ENCODE measurements at places on chromosomes 7 and 10.

DNA sequence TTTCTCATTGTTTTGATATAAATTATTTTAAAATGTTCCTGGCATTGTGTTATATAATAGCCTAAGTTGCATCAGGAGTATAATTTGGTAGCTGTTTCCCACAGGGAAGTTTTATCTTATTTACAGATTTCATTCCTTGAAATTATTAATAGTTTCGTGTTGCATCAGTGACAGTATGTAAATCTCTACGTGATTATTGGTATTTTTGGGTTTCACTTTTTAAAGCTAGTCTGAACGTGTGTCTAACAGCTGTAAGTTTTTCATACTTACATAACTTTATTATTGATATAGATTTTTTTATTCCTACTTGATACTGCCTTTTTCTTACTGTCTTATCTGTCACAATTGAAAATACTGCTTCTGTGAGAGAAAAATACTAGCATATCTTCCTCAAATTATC, 167.9 kb downstream of the PHF14 start:
- DNase-seq = no peak

DNA sequence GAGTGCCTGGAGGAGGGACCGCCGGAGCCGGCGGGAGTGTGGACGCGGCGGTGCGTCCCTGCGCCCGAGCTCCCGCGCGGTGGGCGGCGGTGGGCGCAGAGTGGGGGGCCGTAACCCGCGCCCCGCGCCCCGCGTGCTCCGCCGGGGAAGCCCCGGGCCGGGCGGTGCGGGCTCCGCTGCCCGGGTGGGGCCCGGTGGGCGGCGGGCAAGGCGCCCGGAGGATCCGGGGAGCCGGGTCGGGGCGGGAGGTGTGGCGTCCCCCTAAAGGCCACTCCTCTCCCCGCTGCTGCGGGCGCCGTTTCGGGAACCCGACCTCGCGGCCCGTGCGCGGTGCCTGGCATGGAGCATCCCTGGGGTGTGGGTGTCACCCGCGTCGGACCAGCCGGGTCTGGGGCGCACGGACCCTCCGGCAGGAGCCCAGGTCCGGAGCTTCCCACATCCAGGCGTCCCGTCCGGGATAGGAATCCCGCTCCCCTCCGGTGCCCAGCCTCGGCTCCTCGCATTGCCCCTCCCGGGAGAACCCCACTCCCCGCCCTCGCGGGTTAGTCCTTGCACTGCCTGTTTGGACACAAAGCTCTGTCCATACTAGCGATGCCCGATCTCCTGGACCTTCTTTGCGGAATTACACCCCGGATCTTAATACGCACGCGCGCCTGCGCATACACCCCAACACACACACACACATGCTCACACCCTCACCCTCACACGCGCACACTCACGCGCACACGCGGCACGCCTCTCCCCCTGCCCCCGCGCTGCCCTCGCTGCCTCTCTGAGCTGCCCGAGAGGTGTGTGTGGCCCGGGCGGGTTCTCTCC, 723 bp downstream of the MTURN start:
- DNase-seq = no peak

GRCh38 chr7:151102991-151103390, 16.7 kb downstream of the AGAP3 start:
- no peak for DNase-seq

- DNase-seq = no peak
These were observed 31.9 kb downstream of the ADAMTS14 start for GRCh38 chr10:70704211-70704610.

DNA sequence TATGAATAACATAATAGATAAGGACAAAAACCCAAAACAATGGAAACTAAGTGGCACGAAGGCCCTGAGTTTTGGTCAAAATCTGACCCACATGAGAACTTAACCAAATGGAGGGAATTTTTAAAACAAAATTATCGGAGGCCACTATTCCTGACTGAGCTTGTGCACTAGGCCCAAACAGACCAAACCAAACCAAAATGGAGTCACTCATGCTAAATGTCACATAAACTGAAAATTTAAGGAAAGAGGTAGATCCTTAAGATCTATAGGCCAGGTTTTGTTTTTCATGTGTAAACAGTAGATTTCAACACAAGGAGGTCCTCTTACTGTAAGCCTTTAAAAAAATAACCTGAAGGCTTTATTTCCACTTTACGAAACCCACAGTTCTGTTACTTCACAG, 3.8 kb upstream of the ZNF92 start:
- DNase-seq = no peak

GRCh38 chr10:8136736-8137135, 82.2 kb downstream of the GATA3 start:
- DNase-seq = no peak

- DNase-seq = no peak
These were observed 1.1 kb upstream of the GSTO2 start for GRCh38 chr10:104267721-104268404.

GRCh38 chr10:126235091-126235978, 152.9 kb downstream of the ADAM12 start:
- DNase-seq = no peak

DNA sequence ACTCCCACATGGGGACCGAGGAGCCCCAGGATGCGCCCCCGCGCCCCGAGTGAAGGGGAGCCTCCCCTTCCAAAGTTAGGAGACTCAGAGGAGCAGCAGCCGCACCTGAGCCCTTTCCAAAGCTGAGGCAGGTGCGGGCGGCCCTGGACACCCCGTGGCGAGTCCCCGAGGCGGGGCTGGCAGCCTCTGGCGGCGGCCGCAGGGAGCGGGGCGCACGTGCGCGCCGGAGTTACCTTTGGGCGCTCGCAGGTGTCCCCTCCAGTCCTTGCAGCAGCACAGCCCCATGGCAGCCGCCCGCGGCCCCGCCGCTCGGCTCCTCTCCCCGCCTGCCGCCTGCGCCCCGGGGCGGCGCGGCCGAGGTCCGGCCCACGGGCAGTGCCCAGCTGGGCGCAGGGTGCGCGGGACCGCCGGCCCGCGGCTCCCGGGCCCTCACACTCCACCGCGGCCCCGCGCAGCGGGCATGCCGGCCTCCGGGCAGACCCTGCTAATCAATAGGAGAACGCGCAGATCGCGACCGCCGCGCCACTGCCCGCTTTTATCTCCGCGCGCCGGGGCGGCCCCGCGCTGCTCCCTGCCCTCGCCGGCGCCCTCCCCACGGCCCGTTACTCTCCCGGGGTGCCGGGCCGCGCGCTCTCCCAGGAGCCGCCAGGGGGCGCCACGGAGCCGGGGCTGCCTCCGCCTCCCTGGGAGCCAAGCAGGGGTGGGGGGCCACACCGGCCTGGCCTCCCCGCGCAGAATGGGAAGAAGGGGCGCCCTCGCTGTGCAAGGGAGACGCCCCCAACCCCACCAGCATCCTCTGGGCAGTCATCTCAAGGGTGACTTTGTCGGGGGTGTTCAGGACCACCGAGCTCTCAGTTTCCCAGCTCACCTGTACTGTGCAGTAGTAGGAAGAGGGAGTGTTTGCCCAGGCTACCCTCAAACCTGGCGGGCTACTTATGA, 80.8 kb downstream of the ARHGAP22 start:
- no peak for DNase-seq

DNA sequence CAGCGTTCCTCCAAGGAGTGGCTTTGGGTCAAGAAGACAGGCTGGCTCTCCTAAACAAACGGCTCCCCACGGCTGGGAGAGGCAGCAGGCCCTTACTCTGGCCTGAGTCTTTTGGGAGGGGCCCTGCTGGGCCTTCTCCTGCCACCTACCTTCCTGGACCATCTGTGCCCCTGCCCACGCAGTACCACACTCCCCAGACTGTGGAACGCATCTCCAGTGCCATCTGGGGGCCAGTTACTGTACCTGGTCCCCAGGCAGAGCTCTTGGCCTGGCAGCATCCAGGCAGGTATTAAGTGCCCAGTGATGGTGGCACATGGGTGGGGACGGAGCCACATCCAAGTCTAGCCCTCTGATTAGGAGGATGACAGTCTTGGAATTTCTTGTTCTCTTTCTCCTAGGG, 14.4 kb downstream of the ALKBH4 start:
- DNase-seq = no peak

- no peak for DNase-seq
These were observed 4.2 kb downstream of the FEZF1 start for GRCh38 chr7:122300211-122300932.

GRCh38 chr10:128324058-128324827, 198.0 kb upstream of the MKI67 start:
- DNase-seq = no peak

GRCh38 chr10:33215154-33215553, 119.3 kb downstream of the NRP1 start:
- no peak for DNase-seq

DNA sequence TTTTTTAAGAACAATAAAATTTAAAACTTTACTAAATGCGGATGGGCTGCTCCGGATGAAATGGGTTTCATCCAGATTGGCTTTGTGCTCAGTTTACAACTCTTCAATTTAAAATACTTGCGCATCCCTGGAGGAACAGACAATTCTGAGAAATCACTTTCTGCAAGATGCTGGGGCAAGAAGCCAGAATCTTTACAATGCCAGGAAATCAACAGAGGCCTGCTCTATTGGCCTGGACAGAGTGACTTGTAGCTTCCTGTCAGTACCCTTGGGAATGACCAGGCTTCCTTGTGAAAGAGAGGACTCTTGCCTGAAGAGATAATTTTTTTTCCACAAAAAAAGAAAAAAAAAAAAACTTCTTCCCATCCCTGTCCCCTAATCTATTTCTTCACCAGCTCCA, 3.9 kb upstream of the FAM13C start:
- no peak for DNase-seq

- no peak for DNase-seq
These were observed 94.7 kb upstream of the RAB11FIP2 start for GRCh38 chr10:118141471-118141870.

DNA sequence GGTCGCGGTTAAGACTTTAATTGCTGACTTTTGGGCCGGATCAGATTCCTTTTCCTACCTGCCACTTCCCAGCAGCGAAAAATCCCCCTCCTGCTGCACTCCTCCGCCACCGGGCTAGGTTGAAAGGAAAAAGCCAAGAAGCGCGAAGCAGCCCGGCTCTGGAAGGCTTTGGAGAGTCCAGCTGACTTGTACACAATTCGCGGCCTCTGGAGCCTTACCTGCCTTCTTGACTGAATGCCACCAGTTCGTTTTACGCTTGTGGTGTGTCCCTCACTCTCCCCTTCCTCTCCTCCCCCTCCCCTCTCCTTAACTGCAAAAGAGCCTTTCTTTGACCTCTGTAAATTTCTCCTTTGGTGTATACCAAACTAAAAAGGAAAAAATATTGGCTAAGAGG, 2.7 kb upstream of the FEZF1 start:
- DNase-seq = no peak

- DNase-seq = no peak
These were observed 102.2 kb downstream of the GFRA1 start for GRCh38 chr10:116170815-116171250.

GRCh38 chr10:20535897-20536881, 360.9 kb downstream of the NEBL start:
- DNase-seq = no peak

DNA sequence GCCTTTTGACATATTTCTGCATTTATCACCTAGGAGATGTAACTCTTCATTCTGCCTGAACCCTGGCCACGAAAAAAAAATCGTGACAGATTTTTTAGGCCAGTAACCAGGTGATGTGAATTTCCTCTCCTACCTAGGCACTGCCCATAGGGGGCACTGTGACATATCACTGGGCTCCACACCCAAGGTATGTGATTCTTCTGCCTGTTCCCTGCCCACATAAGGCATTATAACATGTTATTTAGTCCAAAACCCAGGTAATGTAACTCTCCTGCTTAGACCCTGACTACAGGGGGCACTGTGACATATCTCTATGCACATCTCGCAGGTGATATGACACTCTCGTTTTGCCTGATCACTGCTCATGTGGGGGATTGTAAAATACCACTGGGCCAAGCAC, 29.5 kb upstream of the ZNF107 start:
- no peak for DNase-seq

DNA sequence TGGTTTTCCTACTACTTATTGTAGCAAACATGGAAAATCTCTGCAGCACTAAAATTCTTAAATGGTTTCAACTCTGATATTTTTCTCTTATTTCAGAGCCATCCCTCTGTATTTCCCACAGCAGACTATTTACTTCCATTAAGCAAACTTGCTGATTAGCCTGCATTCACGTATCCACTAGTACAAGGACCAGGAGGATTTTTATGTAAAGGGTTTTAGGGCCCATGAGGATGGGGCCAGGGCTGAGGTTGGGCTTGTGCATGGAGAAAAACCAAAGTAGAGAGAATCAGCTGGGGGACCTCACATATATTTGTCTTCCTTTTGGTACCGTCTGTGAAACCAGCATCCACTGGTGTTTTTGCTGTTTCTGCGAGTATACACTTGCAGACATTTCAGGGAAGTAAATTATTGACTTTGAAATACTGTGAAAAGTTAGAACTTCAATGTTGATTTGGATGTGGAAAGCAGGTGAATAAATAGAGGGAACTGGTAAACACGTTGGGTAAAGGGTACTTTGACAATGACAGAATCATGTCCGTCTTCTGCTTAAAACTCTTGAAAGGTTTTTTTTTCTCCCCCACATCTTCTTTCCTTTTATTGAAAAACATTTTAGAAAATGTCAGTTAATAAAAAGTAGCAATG, 44.3 kb downstream of the ERLIN1 start:
- no peak for DNase-seq

DNA sequence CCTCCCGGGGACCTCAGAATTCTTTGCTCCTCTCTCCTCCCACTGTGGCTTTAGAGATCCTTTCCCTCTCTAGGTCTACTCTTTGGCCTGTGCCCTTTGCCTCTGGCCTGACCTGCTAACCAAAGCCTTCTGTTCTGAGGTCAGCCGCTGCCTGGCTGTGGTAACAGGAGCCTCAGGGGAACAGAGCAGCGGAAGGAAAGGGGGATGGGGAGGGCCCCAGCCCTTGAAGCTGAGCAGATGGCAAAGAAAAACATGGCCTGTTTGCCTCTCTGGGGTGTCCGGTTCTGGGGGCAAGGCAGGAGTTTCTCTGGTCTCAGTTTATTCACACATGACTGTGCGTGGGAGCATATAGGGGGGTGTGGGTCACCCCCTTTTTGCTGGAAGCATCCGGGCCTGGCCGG, 28.2 kb downstream of the COL26A1 start:
- DNase-seq = peak; percentile 65

DNA sequence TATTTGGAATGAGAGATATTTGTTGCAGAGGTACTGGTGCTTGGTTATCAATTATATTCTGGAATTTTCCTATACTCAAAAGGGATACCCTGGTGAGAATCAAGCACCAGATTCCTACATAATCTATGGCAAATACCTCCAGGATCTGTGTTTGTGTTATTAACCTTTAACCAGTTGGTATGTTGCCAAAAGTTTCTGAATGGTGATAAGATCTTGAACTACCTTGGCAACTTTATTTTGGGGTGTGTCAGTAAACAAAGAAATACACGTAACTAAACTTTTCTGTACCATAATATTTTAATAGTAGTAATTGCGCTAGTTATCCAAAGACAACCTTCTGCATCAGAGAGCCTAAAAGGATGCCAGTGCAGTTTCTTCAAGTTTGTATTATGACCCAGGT, 13.4 kb downstream of the SCIN start:
- no peak for DNase-seq

DNA sequence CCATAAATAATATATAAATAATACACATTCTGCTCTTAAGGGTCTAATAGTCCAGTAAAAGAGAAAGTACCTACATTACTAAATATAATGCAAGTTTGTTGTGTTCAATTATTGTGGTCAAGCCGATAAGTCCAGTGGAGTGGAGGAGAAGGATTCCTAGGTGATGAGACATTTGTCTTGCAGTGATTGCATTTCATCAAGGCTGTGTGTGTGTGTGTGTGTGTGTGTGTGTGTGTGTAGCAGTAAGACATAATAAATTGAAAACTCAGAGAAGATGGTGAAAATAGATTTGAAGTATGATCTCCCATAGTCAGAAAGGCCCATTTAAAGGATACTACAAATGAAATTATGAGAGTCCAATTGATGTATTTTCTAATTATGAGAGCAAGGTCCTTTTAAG, 192.5 kb upstream of the SEMA3C start:
- peak; percentile 53 for DNase-seq

All from HFF-Myc (cell line).